ENCODE measurements at places on chromosomes 2 and 18. TPM values are rescaled to one million over a fixed set of nuclear protein-coding genes. Genes with fewer than 3 reads are reported as not detected.

The FZD7 gene
- 56.4 TPM for total RNA-seq

The TRIM43 gene
- total RNA-seq = not detected

The KIAA2012 gene
- not detected for total RNA-seq

- DNase-seq = no peak
Measured at GRCh38 chr2:2325516-2325915, 5.6 kb downstream of the MYT1L start.
